ENCODE measurements at places on chromosomes 11 and 22. TPM values are rescaled to one million over a fixed set of nuclear protein-coding genes. Genes with fewer than 3 reads are reported as not detected.

OR2AG2 gene
- total RNA-seq: not detected

SLC22A8 gene
- not detected for total RNA-seq

DNA sequence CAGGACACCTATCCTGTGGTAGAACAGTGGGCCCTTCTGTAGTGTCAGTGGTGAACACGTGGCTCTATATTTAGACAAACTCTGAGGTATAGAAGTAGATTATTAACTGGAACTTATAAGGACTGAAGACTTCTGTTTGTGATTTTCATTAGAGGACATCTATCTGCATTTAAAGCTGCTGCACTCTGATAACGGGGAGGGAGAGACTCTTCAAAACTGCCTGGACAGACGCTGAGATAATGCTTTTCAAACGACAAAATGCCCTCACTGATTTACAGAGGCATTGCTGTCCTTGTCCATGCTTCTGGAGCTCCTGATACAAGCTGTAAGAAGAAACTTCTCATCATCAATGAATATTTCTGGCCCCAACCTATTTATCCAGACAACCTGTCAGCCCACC, 425.2 kb downstream of the OPCML start:
- H3K27me3 ChIP-seq: peaks cover 2% of the 10 kb centered on the region
- no peak for DNase-seq
- H3K27ac ChIP-seq: no peak overlapping the region
- H3K4me3 ChIP-seq: no peak overlapping the region
- no peaks in the 10 kb centered on the region for H3K36me3 ChIP-seq
- H3K4me1 ChIP-seq: no peaks in the 10 kb centered on the region

RTN4RL2 gene
- total RNA-seq: 0.57 TPM

DNA sequence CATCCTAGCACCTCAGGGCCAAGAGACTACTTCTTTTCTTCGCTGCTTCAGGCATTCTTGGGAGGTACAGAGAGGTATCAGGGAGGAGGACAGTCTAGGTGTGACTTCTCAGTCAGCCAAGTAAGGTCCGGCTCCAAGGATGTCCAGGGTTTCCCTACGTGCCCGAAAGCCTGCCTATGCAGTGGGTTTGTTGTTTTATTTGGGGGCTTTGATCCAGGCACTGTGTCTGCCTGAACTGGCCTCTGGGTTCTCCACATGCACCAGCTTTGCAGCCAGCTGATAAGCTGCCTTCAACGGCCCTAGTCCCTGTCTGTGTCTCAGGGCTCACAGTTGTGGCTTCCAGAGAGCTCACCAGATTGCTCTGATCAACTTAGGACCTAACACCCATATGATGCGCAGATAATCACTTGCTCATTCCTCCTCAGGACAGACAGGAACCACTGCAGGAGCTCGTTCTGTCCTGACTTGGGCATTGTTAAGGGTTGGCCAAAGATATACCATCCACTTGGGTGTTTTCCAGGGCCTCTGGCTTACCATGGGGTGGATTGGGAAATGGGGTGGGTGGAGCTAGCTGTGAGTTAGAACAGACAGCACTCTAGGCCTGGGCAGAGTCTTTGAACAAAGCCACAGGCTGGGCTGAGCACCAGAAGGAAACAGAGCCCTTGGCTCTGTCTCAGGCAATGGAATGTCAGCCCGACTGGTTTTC, 45.5 kb upstream of the CRYBB3 start:
- DNase-seq: no peak
- H3K36me3 ChIP-seq: peaks cover 1% of the 10 kb centered on the region
- peak overlapping the region; percentile 70 for H3K27ac ChIP-seq
- peaks cover 23% of the 10 kb centered on the region for H3K4me1 ChIP-seq

DDTL gene
- not detected for total RNA-seq

DNA sequence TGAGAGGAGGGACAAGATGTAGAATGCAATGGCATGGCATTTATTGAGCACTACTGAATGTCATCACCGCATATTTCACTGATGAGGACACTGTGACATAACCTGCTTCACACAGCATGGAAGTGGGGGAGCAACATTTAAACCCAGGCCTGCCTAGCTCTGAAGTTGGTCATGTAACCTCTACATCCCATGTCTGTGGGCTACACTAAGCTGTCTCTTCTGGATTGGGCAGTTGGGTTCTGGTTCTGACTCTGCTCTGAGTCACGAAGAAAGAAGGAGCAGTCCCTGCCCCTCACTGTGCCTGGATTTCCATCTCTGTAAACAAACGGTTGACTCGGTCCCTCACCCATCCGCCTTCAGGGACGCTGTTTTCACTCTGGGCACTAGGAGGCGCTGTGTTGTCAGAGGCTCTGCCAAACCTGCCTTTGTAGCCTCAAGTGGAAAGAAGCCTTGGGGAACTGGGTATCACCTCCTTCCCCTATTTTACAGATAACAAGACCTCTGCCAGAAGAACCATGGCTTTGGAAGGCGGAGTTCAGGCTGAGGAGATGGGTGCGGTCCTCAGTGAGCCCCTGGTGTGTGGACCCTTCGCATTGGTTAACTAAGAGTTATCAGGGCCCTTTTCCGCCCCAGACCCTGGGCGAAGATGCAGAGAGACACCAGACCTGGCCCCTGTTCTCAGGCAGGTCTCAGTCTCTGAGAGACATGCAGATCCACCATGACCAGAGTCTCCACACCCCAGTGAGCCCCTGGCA, 12.7 kb upstream of the ARHGEF17 start:
- no peak overlapping the region for H3K27ac ChIP-seq
- no peaks in the 10 kb centered on the region for H3K36me3 ChIP-seq
- no peak overlapping the region for H3K4me3 ChIP-seq
- DNase-seq: peak; percentile 73
- H3K27me3 ChIP-seq: no peaks in the 10 kb centered on the region

KIRREL3 gene
- 1.6 TPM for total RNA-seq

DNA sequence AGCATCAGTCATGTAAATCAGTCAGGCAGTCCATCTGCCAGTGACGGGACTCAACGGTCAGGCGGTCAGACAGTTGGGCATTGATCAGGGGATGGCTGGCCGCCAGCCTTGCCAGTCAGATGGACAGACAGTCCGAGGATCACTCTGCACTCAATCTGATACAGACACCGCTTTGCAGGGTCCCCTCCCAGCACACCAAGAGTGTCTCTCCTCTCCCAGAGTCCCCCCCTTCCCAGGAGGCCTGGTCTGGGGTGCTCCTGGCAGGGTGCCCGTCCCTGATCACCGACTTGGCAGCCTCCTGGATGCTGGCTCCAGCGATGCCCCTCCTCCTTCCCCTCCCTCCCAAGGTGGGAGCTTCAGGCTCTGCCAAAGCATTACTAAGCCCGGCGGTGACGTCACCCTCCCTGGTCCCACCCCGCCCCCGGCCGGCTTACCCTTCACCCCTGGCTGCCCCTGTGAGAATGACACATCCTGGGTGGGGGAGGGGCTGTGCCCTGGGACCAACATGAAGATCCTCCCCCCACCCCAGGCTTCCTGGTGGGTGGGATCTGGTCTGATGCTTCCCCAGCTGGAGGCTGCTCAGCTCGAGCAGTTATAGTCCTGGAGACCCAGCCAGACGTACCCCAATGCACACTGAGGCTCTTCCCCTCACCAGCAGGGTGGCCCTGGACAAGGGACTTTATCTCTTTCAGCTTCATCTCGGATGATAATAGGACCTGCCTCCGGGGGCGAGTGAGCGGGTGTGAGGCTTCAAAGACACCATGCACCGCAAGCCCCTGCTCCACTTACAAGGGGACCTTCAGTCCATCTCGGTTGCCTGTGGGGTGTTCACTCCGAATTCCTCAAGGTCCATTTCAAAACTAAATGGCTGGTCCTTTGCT, 69.2 kb downstream of the CD82 start:
- no peak overlapping the region for H3K27ac ChIP-seq
- no peak overlapping the region for H3K4me3 ChIP-seq
- peaks cover 18% of the 10 kb centered on the region for H3K4me1 ChIP-seq
- H3K36me3 ChIP-seq: no peaks in the 10 kb centered on the region

DNA sequence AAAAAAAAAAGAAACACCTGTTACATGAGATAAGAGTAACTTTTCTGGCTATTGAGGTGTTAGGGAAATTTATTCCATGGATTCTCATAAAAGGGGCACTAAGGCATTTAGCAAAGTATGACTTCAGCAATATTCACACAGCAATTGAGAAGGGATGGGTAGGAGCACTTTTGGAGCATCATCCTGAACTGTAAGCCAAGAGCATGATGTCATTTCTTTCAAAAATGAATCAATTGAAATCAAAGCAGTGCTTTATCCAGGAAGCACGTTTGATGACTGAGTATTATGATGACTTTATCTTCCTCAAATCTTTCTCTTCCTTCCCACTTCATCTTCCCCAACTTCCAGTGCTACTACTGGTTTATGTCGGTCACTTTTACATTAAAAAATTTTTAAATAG, 140.4 kb downstream of the MYO18B start:
- no peak overlapping the region for H3K4me3 ChIP-seq
- no peak for DNase-seq
- H3K4me1 ChIP-seq: no peaks in the 10 kb centered on the region
- no peak overlapping the region for H3K27ac ChIP-seq

SLC5A1 gene
- not detected for total RNA-seq

GRCh38 chr11:122734848-122735496, 79.5 kb downstream of the UBASH3B start:
- H3K27me3 ChIP-seq: no peaks in the 10 kb centered on the region
- no peaks in the 10 kb centered on the region for H3K36me3 ChIP-seq

- H3K36me3 ChIP-seq: no peaks in the 10 kb centered on the region
- H3K4me1 ChIP-seq: peaks cover 38% of the 10 kb centered on the region
- no peak for DNase-seq
- H3K27ac ChIP-seq: peak overlapping the region; percentile 80
- H3K27me3 ChIP-seq: no peaks in the 10 kb centered on the region
- H3K4me3 ChIP-seq: peak overlapping the region; percentile 79
These were observed 805 bp upstream of the QSER1 start for GRCh38 chr11:32891657-32892354.

- no peaks in the 10 kb centered on the region for H3K36me3 ChIP-seq
- H3K4me1 ChIP-seq: no peaks in the 10 kb centered on the region
- H3K27me3 ChIP-seq: peaks cover 3% of the 10 kb centered on the region
- no peak overlapping the region for H3K4me3 ChIP-seq
- no peak for DNase-seq
These were observed 77.9 kb upstream of the POU2AF2 start for GRCh38 chr11:111167666-111168065.

GRCh38 chr22:37126383-37126782, 16.9 kb upstream of the TMPRSS6 start:
- H3K36me3 ChIP-seq: no peaks in the 10 kb centered on the region
- H3K4me1 ChIP-seq: peaks cover 8% of the 10 kb centered on the region
- no peak overlapping the region for H3K27ac ChIP-seq
- DNase-seq: no peak
